ENCODE measurements at places on chromosomes 6 and 20.

DNA sequence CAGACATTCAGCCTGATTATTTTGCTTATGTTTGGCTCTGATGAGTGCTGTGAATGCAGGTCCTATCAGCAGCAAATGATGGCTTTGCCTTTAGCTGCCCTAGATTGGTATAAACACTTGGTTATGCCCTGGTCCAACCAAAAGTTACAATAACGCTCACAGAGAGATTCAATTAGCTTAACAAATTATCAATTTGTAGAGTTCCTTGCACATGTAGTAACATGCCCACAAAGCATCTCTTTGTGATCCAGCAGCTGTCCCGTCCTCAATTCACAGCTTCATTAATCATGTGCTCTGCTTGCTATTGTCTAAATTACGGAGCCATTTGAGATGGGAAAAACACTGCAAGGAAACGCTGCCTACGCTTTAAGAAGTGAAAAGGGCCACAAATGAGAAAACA is 457.9 kb downstream of the HDGFL1 start:
- no peak for DNase-seq

- no peak for DNase-seq
These were observed 43.0 kb downstream of the MRS2 start for GRCh38 chr6:24445704-24446103.

DNA sequence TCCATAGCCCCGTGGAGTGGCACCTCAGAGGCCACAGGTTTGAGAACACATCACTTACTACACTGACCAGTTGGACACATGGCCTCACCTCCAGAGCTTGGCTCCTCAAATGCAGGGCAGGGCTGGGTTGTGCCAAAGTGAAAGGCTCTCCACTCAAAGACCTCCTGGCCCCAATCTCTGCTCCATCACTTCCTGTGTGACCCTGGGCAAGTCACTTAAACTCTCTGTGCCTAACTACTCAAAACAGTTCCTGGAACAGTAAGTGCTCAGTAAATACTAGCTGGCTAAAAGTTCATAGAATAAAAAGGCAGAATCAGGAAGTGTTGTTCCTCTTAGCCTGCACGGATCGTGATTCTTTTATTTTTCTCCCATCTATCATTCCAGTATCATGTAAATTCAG is 50.2 kb downstream of the AGPAT4 start:
- DNase-seq, result no peak

GRCh38 chr20:62819494-62820174 is 2.8 kb downstream of the COL9A3 start:
- peak; percentile 62 for DNase-seq

- no peak for DNase-seq
These were observed 6.9 kb upstream of the SYNDIG1 start for GRCh38 chr20:24462460-24463010.

DNA sequence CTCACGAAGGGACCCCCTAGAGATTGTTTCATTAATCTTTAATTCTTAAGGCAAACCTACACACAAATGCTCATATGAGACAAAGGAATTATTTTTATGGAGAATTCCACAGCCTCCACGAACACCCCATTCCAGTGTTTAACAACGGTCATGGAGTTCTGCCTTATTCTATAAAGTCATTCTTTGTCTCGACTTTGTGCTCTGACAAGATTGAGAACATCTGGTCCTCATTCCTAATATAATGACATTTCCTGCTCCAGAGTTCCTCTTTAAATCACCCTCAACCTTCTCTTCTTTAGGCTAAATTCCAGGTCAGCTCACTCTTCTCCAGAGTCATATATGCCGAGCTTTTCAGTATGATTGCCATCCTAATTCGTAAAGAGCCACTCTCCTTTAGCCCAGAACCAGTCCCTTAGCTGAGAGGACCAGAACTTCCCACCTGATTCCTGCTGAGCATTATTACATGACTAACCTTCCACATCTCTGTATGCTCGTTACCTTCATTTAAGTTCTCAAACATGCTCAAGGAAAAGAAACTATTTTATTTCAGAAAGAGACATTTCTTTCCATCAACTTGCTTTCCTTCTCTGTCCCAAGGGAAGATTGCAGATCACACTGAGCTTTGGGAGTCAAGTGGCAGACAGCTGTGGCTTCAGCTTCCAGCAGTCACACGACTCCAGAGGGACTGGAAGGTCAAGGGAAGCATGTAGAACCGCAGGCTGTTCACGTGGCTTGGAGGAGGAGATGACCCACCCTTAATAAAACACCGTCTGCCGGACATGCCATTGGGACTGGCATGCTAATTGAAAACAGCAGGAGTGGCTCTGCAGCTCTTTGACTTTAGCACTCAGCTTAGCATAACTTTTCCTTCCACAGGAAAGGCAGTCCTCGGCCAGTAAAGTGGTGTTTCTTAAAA is 467.1 kb upstream of the HSF2 start:
- peak; percentile 80 for DNase-seq

DNA sequence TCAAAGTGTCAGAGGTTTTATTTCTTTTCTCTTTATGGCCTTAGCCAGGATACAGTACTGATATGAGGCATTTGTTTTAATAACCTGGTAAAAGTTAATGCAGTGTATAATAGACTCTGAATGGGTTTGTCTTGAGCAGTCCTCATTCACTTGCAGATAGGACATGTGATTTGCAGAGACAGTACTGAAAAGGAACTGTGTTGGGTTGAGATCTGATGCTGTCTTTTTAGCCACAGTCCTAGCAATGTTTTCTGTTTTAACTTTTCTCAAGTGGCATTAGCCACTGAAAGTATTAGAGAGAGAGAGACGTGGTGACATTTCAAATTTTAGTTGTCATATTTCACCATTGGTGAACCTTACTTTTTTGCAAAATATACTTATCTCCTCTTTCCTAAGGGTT is 547.2 kb upstream of the MAN1A1 start:
- no peak for DNase-seq

GRCh38 chr6:15441981-15442380 is 196.1 kb downstream of the JARID2 start:
- no peak for DNase-seq

- peak; percentile 92 for DNase-seq
These were observed 17.5 kb downstream of the LEMD2 start for GRCh38 chr6:33771146-33772081.

GRCh38 chr6:38345586-38345985 is 294.1 kb downstream of the BTBD9 start:
- no peak for DNase-seq

GRCh38 chr6:402901-403658 is 11.5 kb downstream of the IRF4 start:
- DNase-seq, result no peak

DNA sequence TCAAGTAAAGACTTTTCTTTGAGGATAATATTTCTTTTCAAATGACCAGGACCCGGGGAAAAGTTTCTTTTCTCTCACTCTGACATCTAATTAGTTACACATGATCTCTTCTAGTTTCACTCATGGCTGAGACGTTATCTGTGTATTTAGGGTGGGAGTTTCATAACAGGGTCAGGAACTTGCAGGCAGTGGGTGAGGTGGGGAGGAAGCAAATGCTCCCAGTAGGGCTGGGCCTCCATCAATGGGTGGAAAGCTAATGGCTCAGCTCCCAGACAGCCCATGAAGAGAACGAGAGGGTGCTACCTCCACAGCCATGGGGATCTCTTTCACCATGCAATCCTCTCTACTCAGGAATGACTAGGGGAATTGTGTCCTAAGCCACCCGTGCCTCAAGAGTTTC is 119.3 kb downstream of the F13A1 start:
- no peak for DNase-seq
